ENCODE measurements at places on chromosomes 5 and 9.

DNA sequence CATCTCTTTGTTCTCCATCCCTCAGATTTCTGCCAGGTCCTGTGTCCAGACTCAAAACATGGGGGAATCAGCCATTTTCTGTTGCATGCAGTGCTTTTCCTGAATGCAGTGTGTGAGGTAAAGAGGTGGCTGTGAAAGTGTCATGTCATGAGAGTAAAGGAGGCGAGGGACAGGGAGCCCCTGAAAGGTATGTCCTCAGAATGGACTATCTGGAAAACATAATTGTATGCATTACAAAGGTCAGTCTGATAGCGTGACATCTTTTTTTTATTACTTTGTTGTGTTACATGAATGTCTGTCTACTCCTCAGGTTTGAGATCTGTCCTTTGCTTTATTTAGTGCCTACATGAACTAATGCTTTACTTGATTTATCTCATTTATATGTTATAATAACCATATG, 239.1 kb downstream of the MAN2A1 start:
- no peak for DNase-seq

GRCh38 chr5:82296929-82297328, 18.8 kb upstream of the RPS23 start:
- DNase-seq: no peak

DNA sequence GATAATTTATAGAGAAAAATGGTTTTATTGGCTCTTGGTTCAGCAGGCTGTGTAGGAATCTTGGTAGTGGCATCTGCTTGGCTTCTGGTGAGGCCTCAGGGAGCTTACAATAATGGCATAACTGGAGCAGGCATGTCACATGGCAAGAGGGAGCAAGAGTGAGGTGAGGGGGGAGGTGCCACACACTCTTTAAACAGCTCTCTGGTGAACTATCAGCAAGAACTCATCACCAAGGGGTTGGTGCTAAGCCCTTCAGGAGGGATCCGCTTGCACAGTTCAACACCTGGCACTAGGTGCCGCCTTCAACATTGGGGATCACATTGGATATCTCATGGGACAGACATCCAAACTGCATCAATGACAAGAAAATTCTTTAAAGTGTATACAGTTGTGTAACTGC, 10.5 kb downstream of the GPBP1 start:
- DNase-seq: no peak

- no peak for DNase-seq
These were observed 5.8 kb upstream of the ACTBL2 start for GRCh38 chr5:57488215-57488955.

- DNase-seq: no peak
These were observed 203.9 kb upstream of the RASEF start for GRCh38 chr9:83266666-83267496.

GRCh38 chr9:17627641-17628040, 48.8 kb downstream of the SH3GL2 start:
- DNase-seq: no peak

DNA sequence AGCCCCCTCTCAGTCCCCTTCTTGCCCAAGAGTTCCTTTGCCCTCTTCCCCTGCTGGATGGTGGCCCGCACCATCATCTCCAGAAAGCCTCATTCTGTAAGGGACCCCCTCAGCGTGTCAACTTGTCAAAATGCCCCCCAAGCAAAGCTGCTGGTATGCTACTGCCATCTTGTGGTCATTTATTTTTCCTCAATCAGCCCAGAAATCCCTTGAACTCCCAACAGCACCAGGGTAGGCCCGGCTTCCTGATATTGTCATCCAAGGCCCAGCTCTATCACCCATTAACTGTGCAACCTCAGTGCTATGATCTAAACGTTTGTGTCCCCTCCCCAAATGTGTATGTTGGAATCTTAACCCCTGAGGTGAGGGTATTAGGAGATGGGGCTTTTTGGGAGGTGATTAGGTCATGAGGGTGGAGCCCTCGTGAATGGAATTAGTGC, 53.2 kb upstream of the FBXW11 start:
- DNase-seq: no peak

DNA sequence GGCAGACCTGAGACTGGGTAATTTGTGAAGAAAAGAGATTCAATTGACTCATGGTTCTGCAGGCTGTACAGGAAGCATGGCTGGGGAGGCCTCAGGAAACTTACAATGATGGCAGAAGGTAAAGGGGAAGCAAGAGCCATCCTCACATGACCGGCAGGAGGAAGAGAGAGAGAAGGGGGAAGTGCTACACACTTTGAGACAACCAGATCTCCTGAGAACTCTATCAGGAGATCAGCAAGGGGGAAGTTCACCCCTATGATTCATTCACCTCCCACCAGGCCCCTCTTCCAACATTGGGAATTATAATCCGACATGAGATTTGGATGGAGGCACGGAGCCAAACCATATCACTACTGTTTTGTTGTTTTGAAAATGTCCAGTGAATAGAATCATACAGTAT, 110.2 kb downstream of the DAPK1 start:
- DNase-seq: no peak

DNA sequence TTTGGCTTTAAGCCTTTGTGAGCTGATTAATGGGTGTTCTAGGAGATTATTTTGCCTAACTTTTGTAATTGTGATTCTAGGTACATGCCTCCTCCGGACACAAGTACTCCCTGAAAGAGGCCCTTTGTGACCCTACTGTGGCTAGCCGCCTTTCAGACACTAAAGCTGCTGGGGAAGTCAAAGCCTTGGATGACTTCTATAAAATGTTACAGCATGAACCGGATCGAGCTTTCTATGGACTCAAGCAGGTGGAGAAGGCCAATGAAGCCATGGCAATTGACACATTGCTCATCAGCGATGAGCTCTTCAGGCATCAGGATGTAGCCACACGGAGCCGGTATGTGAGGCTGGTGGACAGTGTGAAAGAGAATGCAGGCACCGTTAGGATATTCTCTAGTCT, 13.6 kb downstream of the ITGA1 start:
- DNase-seq: no peak

Measured in fibroblast of skin of left biceps (primary cell).